ENCODE measurements at places on chromosomes 2 and 18. TPM values are rescaled to one million over a fixed set of nuclear protein-coding genes. Genes with fewer than 3 reads are reported as not detected.

Gene RGPD3
- polyA plus RNA-seq: 0.09 TPM

Gene CFAP53
- polyA plus RNA-seq: 6.5 TPM

Gene ZNF385B
- 6.1 TPM for polyA plus RNA-seq

Gene SOX11
- polyA plus RNA-seq: 41.6 TPM

Gene FAM168B
- 86.7 TPM for polyA plus RNA-seq

Gene CEBPZ
- 70.2 TPM for polyA plus RNA-seq

Gene KLHL41
- polyA plus RNA-seq: 126 TPM

Gene C2orf92
- 28.9 TPM for polyA plus RNA-seq

Gene PARD6G
- 18.6 TPM for polyA plus RNA-seq

Gene SPATA3
- polyA plus RNA-seq: not detected

Gene SAG
- 0.25 TPM for polyA plus RNA-seq

Gene GLB1L
- polyA plus RNA-seq: 15.2 TPM

Gene AGXT
- polyA plus RNA-seq: 0.06 TPM

Gene VIL1
- 1.0 TPM for polyA plus RNA-seq

Gene CHST10
- polyA plus RNA-seq: 26.6 TPM

Gene ATP6V1B1
- polyA plus RNA-seq: 3.6 TPM

Gene MATN3
- polyA plus RNA-seq: 9.1 TPM

Gene DNER
- polyA plus RNA-seq: 1.4 TPM

Gene DNAH6
- 4.8 TPM for polyA plus RNA-seq

Gene CXCR2
- polyA plus RNA-seq: 0.42 TPM

Gene IL1A
- polyA plus RNA-seq: 0.20 TPM

Gene SKOR2
- polyA plus RNA-seq: not detected

Gene ANO7
- 2.5 TPM for polyA plus RNA-seq

Gene RAB17
- polyA plus RNA-seq: 15.0 TPM

Gene ARHGEF33
- polyA plus RNA-seq: 3.3 TPM

Gene TNS1
- polyA plus RNA-seq: 168 TPM

Gene TXNDC2
- not detected for polyA plus RNA-seq

Gene CRYBA2
- polyA plus RNA-seq: not detected

Gene CRYGC
- not detected for polyA plus RNA-seq

Gene EFEMP1
- 157 TPM for polyA plus RNA-seq

Gene C2orf80
- 0.19 TPM for polyA plus RNA-seq

Gene UCN
- polyA plus RNA-seq: 1.1 TPM

Gene SPC25
- 32.6 TPM for polyA plus RNA-seq

Gene IL1B
- polyA plus RNA-seq: 1.3 TPM

Gene APCDD1
- polyA plus RNA-seq: 143 TPM

Gene TRIM54
- not detected for polyA plus RNA-seq

Gene NMUR1
- 0.75 TPM for polyA plus RNA-seq

Gene PELI1
- 32.6 TPM for polyA plus RNA-seq

Gene COLEC12
- 119 TPM for polyA plus RNA-seq

Gene MC5R
- not detected for polyA plus RNA-seq

Gene SLC11A1
- 0.73 TPM for polyA plus RNA-seq

Gene LYG2
- 0.34 TPM for polyA plus RNA-seq

Gene TSPYL6
- not detected for polyA plus RNA-seq

Gene ADRA2B
- polyA plus RNA-seq: 1.6 TPM

Gene KCNG2
- polyA plus RNA-seq: 0.35 TPM

Gene ACADL
- polyA plus RNA-seq: 25.7 TPM

Gene TMEM178A
- 11.3 TPM for polyA plus RNA-seq

Gene MALL
- 50.3 TPM for polyA plus RNA-seq

Gene IL36RN
- not detected for polyA plus RNA-seq

Gene NEURL3
- 0.25 TPM for polyA plus RNA-seq

Gene GKN1
- not detected for polyA plus RNA-seq

Gene SCN7A
- 101 TPM for polyA plus RNA-seq

Gene STK17B
- 13.6 TPM for polyA plus RNA-seq
